Activated CD4-positive, alpha-beta memory T cell treated with anti-CD3 and anti-CD28 coated beads, Interleukin-2, amount 10 ng/mL, durations not matched to agents 7 days and 5 days (primary cell): ENCODE measurements at places on chromosomes 11 and 22. TPM values are rescaled to one million over a fixed set of nuclear protein-coding genes. Genes with fewer than 3 reads are reported as not detected.

OR6A2 gene
- total RNA-seq = not detected

MYRF gene
- 4.6 TPM for total RNA-seq

OR4C11 gene
- not detected for total RNA-seq

GPHA2 gene
- total RNA-seq = not detected

FOLR3 gene
- not detected for total RNA-seq

HYLS1 gene
- 14.0 TPM for total RNA-seq

C22orf15 gene
- 0.60 TPM for total RNA-seq

DNA sequence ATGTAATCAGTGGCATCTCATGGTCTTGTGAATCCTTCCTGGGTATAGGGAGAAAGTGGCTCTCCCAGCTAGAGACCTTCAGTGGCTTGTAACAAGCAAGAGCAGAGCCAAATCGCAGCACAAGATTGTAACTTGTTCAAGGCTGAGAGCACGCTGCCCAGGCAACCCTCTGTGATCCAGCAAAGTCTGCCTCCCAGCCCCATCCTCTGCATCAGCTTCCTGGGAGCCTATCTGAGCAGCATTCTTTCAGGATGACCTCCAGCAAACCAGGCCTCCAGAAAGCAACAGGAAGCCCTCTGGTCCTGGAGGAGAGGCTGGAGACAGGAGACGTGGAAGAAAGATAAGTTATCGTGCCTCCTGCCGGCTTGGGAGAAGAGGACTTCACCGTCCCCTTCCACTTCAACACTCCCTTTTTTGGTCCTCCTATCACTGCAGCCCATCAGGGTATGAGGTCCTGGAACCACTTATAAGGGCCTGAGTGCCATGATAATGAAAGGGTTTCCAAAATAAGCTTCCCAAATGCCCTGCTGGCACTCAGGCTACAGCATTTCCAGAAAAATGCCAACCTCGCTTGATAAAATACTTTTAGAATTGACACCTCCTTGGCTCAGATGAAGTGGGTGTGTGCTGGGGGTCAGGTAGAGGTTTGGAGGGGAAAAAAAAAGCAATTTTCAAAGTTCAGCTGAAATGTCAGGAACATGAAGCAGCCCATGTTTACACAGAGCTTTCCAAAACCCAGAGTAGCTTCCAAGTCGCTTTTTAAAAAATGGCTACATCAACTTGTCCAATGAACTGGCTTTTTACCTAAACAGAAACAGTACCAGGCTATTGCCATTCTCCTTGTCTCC, 80.2 kb downstream of the PLEKHA7 start:
- no peak overlapping the region for H3K4me3 ChIP-seq
- DNase-seq = no peak
- no peaks in the 10 kb centered on the region for H3K4me1 ChIP-seq
- H3K27me3 ChIP-seq = peaks cover 4% of the 10 kb centered on the region
- no peaks in the 10 kb centered on the region for H3K36me3 ChIP-seq
- H3K27ac ChIP-seq = no peak overlapping the region

GRCh38 chr11:89583580-89583979, 92.4 kb upstream of the NOX4 start:
- no peaks in the 10 kb centered on the region for H3K36me3 ChIP-seq
- H3K4me3 ChIP-seq = no peak overlapping the region
- DNase-seq = no peak
- H3K4me1 ChIP-seq = no peaks in the 10 kb centered on the region
- no peaks in the 10 kb centered on the region for H3K27me3 ChIP-seq

GRCh38 chr22:32477596-32477995, 3.0 kb downstream of the FBXO7 start:
- H3K4me1 ChIP-seq = peaks cover 42% of the 10 kb centered on the region
- H3K27me3 ChIP-seq = no peaks in the 10 kb centered on the region
- no peak overlapping the region for H3K27ac ChIP-seq

GRCh38 chr11:14144934-14145333, 182.4 kb downstream of the SPON1 start:
- no peaks in the 10 kb centered on the region for H3K36me3 ChIP-seq
- no peak overlapping the region for H3K4me3 ChIP-seq
- no peak for DNase-seq
- no peak overlapping the region for H3K27ac ChIP-seq

GRCh38 chr11:129739339-129739738, 76.3 kb upstream of the TMEM45B start:
- no peak for DNase-seq
- H3K4me3 ChIP-seq = no peak overlapping the region
- H3K4me1 ChIP-seq = no peaks in the 10 kb centered on the region
- H3K27me3 ChIP-seq = peaks cover 8% of the 10 kb centered on the region
- H3K36me3 ChIP-seq = no peaks in the 10 kb centered on the region

GRCh38 chr11:70247042-70247709, 23.3 kb upstream of the PPFIA1 start:
- no peak for DNase-seq
- no peaks in the 10 kb centered on the region for H3K4me1 ChIP-seq
- no peak overlapping the region for H3K4me3 ChIP-seq
- no peaks in the 10 kb centered on the region for H3K36me3 ChIP-seq
- no peak overlapping the region for H3K27ac ChIP-seq

GRCh38 chr11:70508231-70508480, 109.8 kb downstream of the CTTN start:
- H3K4me3 ChIP-seq = no peak overlapping the region
- H3K4me1 ChIP-seq = no peaks in the 10 kb centered on the region
- H3K36me3 ChIP-seq = no peaks in the 10 kb centered on the region
- H3K27me3 ChIP-seq = no peaks in the 10 kb centered on the region
- H3K27ac ChIP-seq = no peak overlapping the region

DNA sequence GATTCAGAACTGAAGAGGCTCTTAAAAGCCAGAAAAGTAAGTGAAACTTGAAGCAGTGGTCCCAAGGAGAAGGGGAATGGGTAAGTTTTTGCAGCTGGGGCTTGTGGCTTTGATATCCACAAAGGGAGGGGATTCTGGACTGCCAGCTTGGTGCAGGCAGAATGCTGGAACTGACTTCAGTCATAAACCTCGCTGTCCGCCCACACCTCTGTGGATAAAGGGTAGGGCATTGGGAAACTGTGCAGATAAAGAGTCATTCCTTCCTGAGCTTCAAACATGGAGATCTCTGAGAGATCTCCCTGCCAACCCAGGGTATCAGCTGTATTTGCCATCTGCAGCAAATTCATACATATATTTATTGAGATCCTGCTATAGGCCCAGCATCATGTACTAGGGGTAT, 124.3 kb upstream of the OR9Q1 start:
- H3K4me1 ChIP-seq = no peaks in the 10 kb centered on the region
- H3K4me3 ChIP-seq = no peak overlapping the region
- H3K27me3 ChIP-seq = no peaks in the 10 kb centered on the region
- H3K36me3 ChIP-seq = no peaks in the 10 kb centered on the region
- H3K27ac ChIP-seq = no peak overlapping the region
- DNase-seq = no peak

DNA sequence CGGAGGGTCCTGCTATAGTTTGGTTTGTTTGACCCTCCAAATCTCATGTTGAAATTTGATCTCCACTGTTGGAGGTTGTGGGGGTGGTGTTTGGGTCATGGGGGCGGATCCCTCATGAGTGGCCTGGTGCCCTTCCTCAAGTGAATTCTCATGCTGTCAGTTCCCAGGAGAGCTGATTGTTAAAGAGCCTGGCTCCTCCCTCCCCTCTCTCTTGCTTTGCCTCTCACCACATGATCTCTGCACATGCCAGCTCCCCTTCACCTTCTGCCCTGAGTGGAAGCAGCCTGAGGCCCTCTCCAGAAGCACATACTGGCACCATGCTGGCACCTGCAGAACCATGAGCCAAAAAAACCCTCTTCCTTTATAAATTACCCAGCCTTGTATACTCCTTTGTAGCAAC, 7.1 kb downstream of the TSPAN18 start:
- peaks cover 8% of the 10 kb centered on the region for H3K36me3 ChIP-seq
- no peak for DNase-seq
- H3K4me1 ChIP-seq = peaks cover 29% of the 10 kb centered on the region
- H3K4me3 ChIP-seq = no peak overlapping the region
- H3K27ac ChIP-seq = no peak overlapping the region
- H3K27me3 ChIP-seq = peaks cover 4% of the 10 kb centered on the region

DNA sequence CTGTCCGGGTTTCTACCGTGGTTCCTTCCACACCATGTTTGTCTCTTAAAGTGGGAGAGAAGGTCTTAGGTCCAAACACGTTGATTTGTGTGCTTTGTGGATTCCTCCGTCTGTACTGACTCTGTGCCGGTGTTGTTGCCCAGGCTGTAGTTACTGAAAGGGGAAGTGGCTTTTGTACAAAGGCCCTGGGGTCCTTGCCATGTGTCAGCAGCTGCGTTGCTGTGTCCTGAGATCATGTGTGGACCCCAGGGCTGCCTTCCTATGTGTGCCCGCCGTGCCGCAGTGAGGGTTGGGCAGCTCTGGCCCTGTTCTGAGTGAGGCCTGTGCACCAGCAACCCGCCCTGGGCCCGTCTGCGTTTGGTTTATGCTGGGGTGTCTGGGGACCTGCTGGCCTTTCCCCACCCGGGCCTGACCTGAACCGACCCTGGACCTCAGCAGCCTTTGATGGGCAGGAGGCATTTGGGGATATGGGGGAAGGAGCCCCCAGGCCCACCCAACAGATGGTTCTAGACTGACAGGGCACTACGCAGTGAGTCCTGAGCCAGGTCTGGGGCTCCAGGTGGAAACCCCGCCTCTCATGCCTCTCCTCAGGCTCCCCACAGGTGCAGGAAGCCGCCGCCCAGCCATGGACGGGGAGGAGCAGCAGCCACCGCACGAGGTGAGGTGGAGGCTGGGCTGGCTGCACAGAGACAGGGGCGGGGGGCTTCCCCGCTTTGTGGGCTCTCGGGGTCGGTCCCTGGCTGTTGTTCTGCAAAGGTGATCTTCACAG, 6.9 kb downstream of the TRABD start:
- peak overlapping the region; percentile 79 for H3K4me3 ChIP-seq
- peak overlapping the region; percentile 95 for H3K27ac ChIP-seq
- DNase-seq = peak; percentile 50
- peaks cover 36% of the 10 kb centered on the region for H3K36me3 ChIP-seq
- no peaks in the 10 kb centered on the region for H3K27me3 ChIP-seq
- peaks cover 48% of the 10 kb centered on the region for H3K4me1 ChIP-seq

- H3K27me3 ChIP-seq = no peaks in the 10 kb centered on the region
- H3K4me3 ChIP-seq = no peak overlapping the region
- no peaks in the 10 kb centered on the region for H3K4me1 ChIP-seq
- no peak overlapping the region for H3K27ac ChIP-seq
These were observed 48.4 kb downstream of the CDKN1C start for GRCh38 chr11:2837096-2837601.

GRCh38 chr22:44180706-44181032, at the start of gene PARVG:
TSS of gene PARVG (plus strand) at chr22:44180925. CDS start at chr22:44183330, 2,405 bp downstream.
- peaks cover 27% of the 10 kb centered on the region for H3K36me3 ChIP-seq
- peaks cover 22% of the 10 kb centered on the region for H3K4me1 ChIP-seq
- peaks cover 25% of the 10 kb centered on the region for H3K27me3 ChIP-seq
- peak within 1 kb of the TSS; percentile 95 for H3K4me3 ChIP-seq

GRCh38 chr11:16997624-16998023, 16.6 kb downstream of the PLEKHA7 start:
- no peaks in the 10 kb centered on the region for H3K36me3 ChIP-seq
- H3K27ac ChIP-seq = no peak overlapping the region
- no peaks in the 10 kb centered on the region for H3K4me1 ChIP-seq
- no peaks in the 10 kb centered on the region for H3K27me3 ChIP-seq

DNA sequence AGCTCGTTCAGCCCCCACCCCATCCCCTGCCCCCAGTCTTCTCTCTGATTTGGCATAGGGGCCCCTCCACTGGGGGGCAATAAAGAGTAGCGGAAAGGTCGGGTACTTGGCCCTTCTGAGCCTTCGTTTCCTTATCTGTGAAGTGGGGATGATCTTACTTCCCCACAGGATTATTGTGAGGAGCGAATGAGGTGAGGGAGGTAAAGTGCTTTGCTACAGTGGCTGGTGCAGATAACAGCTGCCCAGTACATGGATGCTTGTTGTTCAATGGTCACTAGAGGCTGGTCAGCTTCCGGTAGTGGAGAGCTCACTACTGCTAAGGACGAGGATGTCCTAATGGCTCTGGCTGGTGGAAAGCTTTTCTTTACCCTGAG, 101.2 kb downstream of the CEP164 start:
- no peak for DNase-seq
- no peak overlapping the region for H3K27ac ChIP-seq
- H3K4me3 ChIP-seq = no peak overlapping the region

DNA sequence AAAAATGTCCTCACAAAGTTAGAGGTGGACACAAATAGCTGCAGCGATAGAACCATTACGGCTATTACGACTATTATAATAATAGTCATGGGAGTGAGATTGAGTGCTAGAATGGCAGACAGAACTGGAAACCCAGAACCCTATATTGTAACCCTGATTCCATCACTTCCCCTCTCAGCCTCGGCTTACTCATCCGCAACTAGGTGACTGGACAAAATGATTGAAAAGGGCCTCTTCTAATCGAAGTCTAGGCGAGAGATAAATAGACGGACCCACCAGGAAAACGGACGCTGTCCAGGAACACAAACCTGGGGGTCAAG, 629 bp downstream of the PSMA1 start:
- no peaks in the 10 kb centered on the region for H3K27me3 ChIP-seq
- peak overlapping the region; percentile 94 for H3K27ac ChIP-seq
- peaks cover 44% of the 10 kb centered on the region for H3K36me3 ChIP-seq
- H3K4me1 ChIP-seq = peaks cover 26% of the 10 kb centered on the region
- peak; percentile 46 for DNase-seq

DNA sequence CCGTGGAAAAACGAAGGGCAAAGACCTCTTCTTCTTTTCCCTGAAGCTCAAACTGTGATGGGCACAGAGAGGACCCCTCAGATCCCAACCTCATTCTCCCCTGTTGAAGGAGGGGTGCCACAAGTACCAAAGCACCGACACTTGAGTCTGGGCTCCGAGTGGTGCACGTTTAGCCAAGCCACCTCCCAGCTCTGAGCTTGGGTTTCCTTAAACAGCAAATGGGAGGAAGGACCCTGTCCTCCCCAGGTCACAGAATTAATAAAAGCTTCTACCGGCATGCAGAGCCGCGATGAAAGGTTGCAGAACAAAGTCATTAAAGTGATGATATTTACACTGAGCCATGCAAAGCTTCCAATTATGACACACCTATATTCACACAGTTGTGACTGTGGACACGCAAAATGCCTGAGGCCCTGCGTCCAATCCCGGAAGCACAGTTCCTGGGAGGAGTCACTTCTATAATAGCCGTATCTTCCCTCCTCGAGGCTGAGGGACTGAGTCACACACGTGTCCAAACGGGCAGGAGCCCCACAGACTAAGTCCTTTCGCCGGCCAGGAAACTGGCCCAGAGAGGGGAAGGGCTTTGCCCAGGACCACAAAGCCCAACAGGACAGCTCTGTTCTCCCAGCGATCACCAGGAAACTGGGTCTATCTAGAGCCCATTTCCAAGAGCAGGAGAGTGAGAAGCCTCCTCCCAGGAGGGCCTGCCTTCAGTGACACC, 922 bp upstream of the CSNK1E start:
- no peak for DNase-seq
- H3K36me3 ChIP-seq = peaks cover 4% of the 10 kb centered on the region
- no peaks in the 10 kb centered on the region for H3K27me3 ChIP-seq
- peaks cover 39% of the 10 kb centered on the region for H3K4me1 ChIP-seq
- peak overlapping the region; percentile 79 for H3K4me3 ChIP-seq

- H3K36me3 ChIP-seq = no peaks in the 10 kb centered on the region
- peak; percentile 44 for DNase-seq
- H3K4me3 ChIP-seq = peak overlapping the region; percentile 78
These were observed 607 bp downstream of the PLAAT3 start for GRCh38 chr11:63613517-63614135.

DNA sequence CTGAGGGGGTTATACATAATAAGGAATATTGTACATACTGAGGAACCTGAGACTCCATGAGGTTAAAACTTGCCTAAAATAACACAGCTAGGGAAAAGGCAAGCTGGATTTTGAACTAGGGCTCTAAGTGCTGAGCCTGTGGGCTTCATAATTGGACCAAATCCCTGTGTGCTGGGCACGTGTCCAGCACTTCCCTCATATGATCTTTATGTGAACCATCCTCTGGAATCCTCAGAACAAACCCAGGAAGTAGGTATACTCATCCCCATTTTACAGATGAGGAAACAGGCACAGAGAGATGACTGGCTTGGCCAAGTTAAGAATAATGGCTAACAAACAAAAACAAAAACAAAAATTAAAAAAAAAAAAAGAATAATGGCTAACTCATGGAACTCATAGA, 14.9 kb downstream of the RTN4RL2 start:
- H3K4me1 ChIP-seq = peaks cover 34% of the 10 kb centered on the region
- no peaks in the 10 kb centered on the region for H3K36me3 ChIP-seq
- no peak overlapping the region for H3K4me3 ChIP-seq
